ENCODE measurements at places on chromosomes 1 and 21.

- no peak for DNase-seq
These were observed 837 bp upstream of the USP21 start for GRCh38 chr1:161158316-161159010.

DNA sequence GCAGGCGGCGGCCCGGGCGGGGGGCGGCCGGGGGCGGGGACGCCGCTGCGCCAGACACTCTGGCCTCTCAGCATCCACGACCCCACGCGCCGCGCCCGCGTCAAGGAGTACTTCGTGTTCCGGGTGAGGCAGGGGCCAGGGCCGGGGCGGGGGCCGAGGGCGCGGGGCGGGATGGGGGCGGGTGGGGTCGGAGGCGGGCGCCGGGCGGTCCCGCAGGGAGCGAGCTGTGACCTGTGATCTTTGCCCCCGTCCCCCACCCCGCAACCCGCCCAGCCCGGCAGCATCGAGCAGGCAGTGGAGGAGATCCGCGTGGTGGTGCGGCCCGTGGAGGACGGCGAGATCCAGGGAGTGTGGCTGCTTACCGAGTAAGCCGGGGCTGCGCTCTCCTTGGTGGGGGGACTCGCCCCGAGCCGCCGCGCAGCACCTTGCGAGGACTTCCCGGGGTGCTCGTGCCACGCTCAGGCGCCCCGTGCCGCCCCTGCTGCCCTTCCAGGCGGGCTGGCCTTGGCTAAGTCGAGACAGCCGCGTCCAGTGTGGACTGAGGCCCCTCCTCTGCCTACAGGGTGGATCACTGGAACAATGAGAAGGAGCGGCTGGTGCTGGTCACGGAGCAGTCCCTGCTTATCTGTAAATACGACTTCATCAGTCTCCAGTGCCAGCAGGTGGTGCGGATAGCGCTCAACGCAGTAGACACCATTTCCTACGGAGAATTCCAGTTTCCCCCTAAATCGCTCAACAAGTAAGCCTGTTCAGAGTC is 514 bp downstream of the TPRG1L start:
- no peak for DNase-seq

GRCh38 chr1:53390736-53391135 is 62.9 kb upstream of the LRP8 start:
- DNase-seq, result no peak

- DNase-seq, result no peak
These were observed 121.3 kb downstream of the MAST2 start for GRCh38 chr1:45924736-45925135.

DNA sequence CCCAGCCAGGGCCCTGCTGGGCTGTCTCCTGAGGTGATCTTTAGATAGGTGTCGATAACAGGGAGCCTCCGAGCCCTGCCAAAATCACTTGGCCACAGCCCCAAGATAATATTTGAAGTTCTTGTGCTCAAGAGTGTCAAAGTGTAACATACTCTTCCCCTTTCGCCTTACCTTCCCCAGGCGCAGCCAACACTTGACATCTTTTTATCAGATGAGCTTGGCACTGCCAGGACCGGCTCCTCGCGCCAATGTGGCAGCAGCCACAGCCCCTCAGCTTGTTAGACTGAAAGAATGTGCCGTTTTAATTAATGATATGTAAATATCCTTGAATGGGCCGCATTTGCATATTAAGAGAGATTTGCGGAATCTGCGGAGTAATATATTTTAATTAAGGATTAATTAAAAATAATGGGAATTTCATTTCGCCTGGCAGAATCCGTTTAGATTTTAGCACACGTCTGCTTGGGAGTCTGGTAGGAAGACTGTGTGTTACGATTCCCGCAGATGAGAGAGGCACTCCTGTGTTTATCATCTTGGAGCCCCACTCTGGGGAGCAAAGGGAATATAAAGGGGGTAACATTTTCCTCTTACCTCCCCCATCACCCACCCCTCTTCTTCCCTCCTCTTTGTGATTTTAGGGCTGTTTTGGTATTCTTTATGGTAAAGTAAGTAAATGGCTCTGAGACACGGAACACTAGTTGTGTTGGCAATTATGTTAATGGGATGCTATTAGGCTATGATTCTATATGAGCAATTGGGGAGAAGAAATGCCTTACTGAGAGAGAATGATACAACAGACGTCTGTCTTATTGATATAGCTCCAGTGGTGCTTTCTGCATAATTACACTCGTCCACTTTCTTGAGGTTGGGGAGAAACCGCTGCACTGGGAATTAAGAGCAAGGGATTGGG is 109.8 kb downstream of the PBX1 start:
- no peak for DNase-seq

- DNase-seq, result peak; percentile 5
These were observed 5.7 kb upstream of the KCNE1 start for GRCh38 chr21:34517491-34518245.

GRCh38 chr1:88847643-88848042 is 43.7 kb downstream of the GTF2B start:
- DNase-seq, result no peak

DNA sequence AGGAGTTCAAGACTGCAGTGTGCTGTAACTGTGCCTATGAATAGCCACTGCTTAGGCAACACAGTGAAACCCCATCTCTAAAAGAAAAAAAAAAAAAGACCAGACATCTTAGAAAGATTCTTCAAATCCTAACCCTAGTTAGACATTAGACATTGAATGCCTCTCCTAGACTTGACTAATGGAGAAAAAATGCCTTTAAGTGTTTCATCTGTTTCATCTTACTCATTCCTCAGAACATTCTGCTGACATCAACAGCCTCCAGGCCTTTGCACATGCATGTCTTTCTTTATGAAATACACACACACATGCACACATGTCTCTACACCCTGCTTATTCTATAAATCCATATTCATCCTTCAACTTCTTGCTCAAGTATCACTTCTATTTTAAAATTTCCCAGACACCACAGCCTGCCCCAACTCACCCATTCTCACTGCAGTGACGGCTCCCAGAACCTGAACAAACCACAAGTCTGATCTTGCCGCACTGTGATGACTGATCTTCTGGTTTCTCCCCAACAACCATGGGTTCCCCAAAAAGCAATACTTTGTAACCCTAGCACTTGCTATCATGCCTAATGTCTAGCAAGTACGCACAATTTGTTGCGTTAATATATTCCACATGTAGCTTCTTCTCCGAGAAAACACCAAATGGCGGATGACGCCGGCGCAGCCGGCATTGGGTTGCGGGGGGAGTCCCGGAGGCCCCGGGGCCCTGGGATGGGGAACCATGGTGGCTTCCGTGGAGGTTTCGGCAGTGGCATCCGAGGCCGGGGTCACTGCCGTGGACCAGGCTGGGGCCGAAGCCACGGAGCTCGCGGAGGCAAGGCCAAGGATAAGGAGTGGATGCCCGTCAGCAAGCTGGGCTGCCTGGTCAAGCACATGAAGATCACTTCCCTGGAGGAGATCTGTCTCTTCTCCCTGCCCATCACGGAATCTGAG is 37.4 kb downstream of the LRRC52 start:
- no peak for DNase-seq

GRCh38 chr1:27133991-27134390 is 20.9 kb downstream of the SLC9A1 start:
- DNase-seq, result no peak

DNA sequence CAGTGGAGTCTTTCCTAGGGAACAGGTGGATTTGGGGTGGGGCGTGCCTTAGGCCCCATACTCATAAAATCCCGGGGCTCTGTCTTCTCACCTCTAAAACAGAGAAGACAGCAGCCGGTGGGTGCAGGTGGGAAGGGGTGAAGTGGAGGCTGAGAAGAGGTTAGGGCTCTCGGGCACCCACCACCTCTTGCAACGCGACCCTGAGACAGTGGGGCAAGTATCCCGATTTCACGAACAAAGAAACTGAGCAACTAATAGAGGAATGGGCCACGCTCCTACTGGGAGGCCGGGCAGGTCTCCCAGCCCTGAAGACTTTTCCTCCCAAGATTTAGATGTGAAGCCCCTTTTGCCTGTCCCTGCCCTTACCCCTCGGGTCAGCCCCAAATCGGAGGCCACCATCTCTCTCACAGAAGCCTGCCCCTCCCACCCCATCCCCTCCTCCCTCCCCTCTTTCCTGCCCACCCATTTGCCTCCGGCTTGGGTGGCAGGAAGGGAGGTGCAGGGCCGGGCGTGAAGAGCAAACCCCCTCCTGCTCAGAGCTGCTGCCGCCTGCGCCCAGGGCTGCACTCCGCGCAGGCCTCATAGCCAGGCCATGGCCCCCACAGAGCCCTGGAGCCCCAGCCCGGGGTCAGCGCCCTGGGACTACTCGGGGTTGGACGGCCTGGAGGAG is at the start of gene GPR25:
Gene GPR25 (plus strand): TSS at position 536 of the 670 bp plus-strand sequence. CDS start 57 bp downstream, at position 593.
- no peak for DNase-seq

DNA sequence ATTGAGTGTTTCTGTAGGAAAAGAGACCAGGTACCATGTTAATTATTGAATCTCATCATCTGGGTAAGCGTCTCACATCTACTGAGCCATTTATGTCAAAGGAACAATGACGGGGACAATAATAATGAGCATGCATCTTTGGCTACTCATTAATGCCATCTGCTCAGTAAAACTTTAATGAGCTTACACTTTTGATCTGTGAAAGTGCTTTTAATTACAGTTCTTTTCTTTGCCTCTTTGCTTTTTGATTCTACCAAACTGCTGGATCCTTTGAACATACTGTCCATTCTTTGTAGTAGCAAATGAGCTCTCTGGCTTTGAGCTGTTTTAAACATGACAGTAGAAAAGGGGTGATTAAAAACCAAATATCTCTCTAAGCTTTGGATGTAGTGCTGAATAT is 181.2 kb upstream of the IVNS1ABP start:
- DNase-seq, result no peak

DNA sequence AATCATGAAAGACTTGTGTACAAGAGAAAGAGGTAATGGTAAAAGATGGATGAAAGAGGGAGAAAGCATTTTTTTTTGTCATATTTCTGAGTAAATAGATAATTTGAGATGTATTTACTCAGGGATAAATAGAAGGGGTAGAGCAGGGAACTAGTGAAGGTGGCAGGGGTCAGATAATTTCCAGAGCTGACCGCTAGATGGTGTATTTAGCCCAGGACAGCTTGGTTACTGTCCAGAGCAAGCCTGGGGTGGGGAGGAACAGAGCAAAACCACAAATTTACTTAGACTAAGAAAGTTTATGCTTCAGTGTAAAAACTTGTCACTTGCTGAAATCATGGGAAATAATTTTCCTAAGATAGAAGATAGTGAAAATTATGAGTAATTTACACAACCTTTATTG is 91.5 kb downstream of the XCL2 start:
- DNase-seq, result no peak

GRCh38 chr1:228379666-228380065 is 27.0 kb downstream of the TRIM11 start:
- DNase-seq, result no peak

GRCh38 chr1:145927916-145928643 is 796 bp upstream of the RBM8A start:
- DNase-seq, result peak; percentile 14

- DNase-seq, result no peak
These were observed 89.4 kb downstream of the PAPPA2 start for GRCh38 chr1:176552217-176552991.

DNA sequence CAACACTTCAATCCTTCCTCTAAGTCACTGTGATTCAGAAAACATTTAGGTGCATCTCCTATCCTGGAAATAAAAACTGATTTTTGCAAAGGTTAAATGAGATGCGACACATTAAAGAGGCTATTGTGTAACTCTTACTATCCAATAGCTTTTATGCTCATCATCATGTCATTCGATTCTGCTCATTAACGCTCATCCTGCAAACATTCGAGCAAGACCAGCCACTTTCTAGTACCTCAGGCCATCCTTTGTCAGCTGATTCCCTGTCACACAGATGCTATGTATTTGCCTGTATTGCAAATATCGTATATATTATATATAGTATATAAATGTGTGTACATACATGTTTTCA is 131.6 kb downstream of the TLR5 start:
- DNase-seq, result no peak

GRCh38 chr1:8358241-8358896 is 40.5 kb downstream of the SLC45A1 start:
- no peak for DNase-seq

GRCh38 chr1:219733511-219734174 is 120.7 kb upstream of the ZC3H11B start:
- DNase-seq, result no peak

- no peak for DNase-seq
These were observed 12.1 kb upstream of the AIM2 start for GRCh38 chr1:159088546-159089183.

DNA sequence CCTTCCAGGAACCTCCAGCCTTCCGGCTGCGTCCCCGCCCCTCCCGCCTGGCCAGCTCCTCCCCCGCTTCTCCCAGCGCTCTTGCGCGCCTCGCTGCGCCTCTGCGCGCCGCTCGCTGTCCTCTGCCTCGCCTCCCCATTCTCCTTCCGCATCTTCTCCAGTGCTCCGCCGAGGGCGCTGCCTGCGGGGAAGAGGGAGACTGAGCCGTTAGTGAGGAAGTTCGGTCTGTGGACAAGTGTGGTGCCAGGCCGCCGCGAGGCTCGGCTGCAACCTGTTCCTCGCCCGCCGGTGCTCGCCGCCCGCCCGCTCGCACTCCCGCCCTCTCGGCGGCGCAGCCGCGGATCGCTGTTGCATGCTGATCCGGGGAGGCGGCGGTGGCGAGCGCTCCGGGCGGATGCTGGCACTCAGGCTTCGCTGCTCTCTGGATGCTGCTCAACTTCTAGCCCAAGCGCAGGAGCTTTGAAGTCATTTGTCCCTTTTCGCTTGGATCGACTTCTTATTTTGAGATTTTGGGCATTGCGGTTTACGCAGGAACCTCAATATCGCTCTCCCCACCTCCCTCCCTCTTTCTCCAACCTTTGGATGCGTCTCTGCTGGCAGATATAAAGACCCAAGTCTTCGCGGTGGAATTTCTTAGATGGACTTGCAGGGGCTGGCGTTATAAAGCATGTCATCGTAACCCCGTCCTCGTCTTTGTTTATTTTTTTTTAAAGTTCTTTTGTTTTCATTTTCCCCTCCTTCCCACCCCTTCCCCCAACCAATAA is 614 bp upstream of the CACNA1E start:
- no peak for DNase-seq

DNA sequence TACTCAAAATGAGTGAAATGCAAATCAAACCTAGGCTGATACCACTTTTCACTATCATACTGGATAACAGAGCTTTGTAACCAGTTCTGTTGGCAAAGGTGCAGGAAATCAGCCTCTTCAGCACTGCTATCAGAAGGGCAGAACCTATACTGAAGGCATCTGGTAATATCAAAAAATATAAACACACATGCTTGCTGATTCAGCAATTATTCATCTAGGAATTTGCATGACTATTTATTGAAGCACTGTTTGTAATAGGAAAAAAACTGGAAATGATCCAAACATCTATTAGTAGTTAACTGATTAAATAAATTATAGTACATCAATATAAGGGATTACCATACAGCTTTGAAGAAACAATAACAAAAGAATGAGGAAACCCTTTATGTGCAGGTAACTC is 21.4 kb downstream of the ARHGAP29 start:
- no peak for DNase-seq
